ENCODE measurements at places on chromosomes 12 and 14. TPM values are rescaled to one million over a fixed set of nuclear protein-coding genes. Genes with fewer than 3 reads are reported as not detected.

The TRIAP1 gene
- total RNA-seq: 34.3 TPM

- H3K4me1 ChIP-seq: no peaks in the 10 kb centered on the region
- DNase-seq: no peak
- no peaks in the 10 kb centered on the region for H3K36me3 ChIP-seq
These were observed 1316.9 kb upstream of the SEL1L start for GRCh38 chr14:82850576-82850975.

The EPS8 gene
- total RNA-seq: 1.1 TPM

DNA sequence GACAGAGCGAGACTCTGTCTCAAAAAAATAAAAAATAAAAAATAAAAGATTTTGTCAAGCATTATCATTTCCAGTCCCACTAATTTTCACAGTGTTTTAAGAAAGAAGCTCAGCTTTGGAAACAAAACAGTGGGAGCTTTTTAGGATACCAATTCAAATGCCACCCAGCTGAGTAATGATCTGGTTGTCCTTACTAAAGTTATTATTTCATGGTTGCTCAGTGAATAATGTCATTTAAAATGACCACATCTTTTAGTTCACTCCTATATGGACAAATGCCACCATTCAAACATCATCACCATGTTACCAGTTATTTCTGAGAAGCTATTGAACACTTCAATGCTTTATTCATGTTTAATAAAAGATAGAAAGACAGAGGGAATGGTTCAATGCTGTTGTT lies 365.0 kb downstream of the CCER1 start:
- H3K27ac ChIP-seq: no peak overlapping the region
- DNase-seq: no peak
- H3K4me1 ChIP-seq: no peaks in the 10 kb centered on the region
- no peaks in the 10 kb centered on the region for H3K27me3 ChIP-seq

- H3K4me1 ChIP-seq: no peaks in the 10 kb centered on the region
- peaks cover 2% of the 10 kb centered on the region for H3K27me3 ChIP-seq
- H3K36me3 ChIP-seq: no peaks in the 10 kb centered on the region
- H3K27ac ChIP-seq: no peak overlapping the region
- no peak for DNase-seq
These were observed 16.6 kb downstream of the MGP start for GRCh38 chr12:14868916-14869506.

DNA sequence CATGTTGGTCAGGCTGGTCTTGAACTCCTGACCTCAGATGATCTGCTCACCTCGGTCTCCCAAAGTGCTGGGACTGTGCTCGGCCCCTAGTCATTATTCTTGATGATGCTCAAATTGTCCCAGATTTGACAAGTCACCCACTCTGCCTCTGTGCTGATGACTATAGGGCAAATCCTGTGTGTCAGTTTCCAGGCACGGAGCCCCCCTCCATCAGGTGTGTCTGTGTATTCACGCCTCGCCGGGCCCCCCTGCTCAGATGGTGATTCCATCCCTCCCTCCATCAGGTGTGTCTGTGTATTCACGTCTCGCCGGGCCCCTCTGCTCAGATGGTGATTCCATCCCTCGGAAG lies 4.3 kb upstream of the GPR132 start:
- no peak overlapping the region for H3K27ac ChIP-seq
- H3K27me3 ChIP-seq: no peaks in the 10 kb centered on the region
- no peaks in the 10 kb centered on the region for H3K36me3 ChIP-seq
- DNase-seq: no peak
- H3K4me3 ChIP-seq: no peak overlapping the region

DNA sequence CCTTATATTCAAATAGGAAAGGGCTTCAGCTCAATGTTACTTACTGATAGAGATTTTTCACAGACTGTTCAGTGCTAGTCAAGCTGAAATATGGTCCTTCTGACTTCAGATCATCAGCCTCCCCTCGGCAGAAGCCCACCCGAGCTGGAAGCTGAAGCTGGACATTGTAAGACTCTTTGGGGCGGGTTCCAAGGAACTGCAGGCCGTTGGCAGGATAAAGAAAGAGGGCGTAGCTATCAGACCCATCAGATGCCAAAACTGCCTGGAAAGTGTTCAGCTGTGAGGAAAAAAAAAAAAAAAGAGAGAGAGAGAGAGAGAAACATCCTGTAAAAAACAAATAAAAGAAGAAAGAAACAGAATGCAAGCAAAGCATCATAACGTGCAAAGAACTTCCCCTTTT lies 8.8 kb downstream of the NID2 start:
- DNase-seq: no peak
- H3K4me3 ChIP-seq: no peak overlapping the region
- no peaks in the 10 kb centered on the region for H3K4me1 ChIP-seq
- no peaks in the 10 kb centered on the region for H3K36me3 ChIP-seq
- H3K27me3 ChIP-seq: peaks cover 2% of the 10 kb centered on the region

- DNase-seq: no peak
- H3K4me3 ChIP-seq: no peak overlapping the region
- H3K27me3 ChIP-seq: no peaks in the 10 kb centered on the region
- H3K27ac ChIP-seq: no peak overlapping the region
- H3K36me3 ChIP-seq: peaks cover 33% of the 10 kb centered on the region
These were observed 136.7 kb downstream of the GPR135 start for GRCh38 chr14:59328454-59328853.

- no peak overlapping the region for H3K27ac ChIP-seq
- DNase-seq: no peak
- no peak overlapping the region for H3K4me3 ChIP-seq
- H3K4me1 ChIP-seq: no peaks in the 10 kb centered on the region
These were observed 23.8 kb upstream of the SMCO2 start for GRCh38 chr12:27422697-27423096.

The SLC25A21 gene
- not detected for total RNA-seq

GRCh38 chr12:55227643-55228042 lies 6.8 kb downstream of the OR10A7 start:
- H3K4me3 ChIP-seq: no peak overlapping the region
- H3K36me3 ChIP-seq: no peaks in the 10 kb centered on the region
- no peak for DNase-seq
- peaks cover 20% of the 10 kb centered on the region for H3K27me3 ChIP-seq

DNA sequence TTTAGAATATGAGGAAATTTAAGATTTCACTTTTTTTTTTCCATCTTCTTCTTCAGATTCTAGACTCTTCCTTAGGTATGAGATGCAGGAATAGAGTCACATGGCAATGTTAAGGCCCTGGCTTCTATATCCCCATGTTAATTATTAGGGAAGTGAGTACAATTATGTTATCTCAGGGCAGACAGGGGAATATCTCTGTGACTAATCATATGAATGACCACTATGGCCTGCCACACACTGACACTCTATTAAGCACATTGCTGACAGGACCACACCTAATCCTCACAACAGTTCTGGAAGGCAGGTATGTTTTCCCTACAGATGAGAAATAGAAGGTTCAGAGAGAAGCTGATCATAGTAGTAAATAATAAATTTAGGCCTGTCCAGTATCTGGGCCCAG lies 69.4 kb upstream of the PTPRQ start:
- H3K36me3 ChIP-seq: no peaks in the 10 kb centered on the region
- DNase-seq: no peak
- no peak overlapping the region for H3K4me3 ChIP-seq
- H3K27me3 ChIP-seq: no peaks in the 10 kb centered on the region

The IRF2BPL gene
- total RNA-seq: 71.8 TPM

The PLEKHA5 gene
- 4.5 TPM for total RNA-seq

- DNase-seq: no peak
- no peak overlapping the region for H3K27ac ChIP-seq
- H3K4me3 ChIP-seq: no peak overlapping the region
- H3K27me3 ChIP-seq: peaks cover 5% of the 10 kb centered on the region
- peaks cover 3% of the 10 kb centered on the region for H3K4me1 ChIP-seq
These were observed 5.8 kb upstream of the KRT80 start for GRCh38 chr12:52197371-52198231.

The CLEC2D gene
- total RNA-seq: 122 TPM

GRCh38 chr12:8692573-8692972 lies 5.2 kb upstream of the RIMKLB start:
- DNase-seq: no peak
- H3K4me1 ChIP-seq: peaks cover 11% of the 10 kb centered on the region
- H3K27ac ChIP-seq: no peak overlapping the region

The PLEKHG3 gene
- 13.3 TPM for total RNA-seq

The MTRFR gene
- total RNA-seq: 43.2 TPM

The DIO2 gene
- not detected for total RNA-seq

The LRP10 gene
- total RNA-seq: 52.4 TPM

- no peaks in the 10 kb centered on the region for H3K4me1 ChIP-seq
- no peak overlapping the region for H3K27ac ChIP-seq
- no peak overlapping the region for H3K4me3 ChIP-seq
- H3K36me3 ChIP-seq: peaks cover 70% of the 10 kb centered on the region
These were observed 94.5 kb downstream of the DNAI7 start for GRCh38 chr12:25100194-25101091.

GRCh38 chr12:76762601-76762980 lies 1.3 kb upstream of the ZDHHC17 start:
- DNase-seq: no peak
- H3K4me3 ChIP-seq: no peak overlapping the region
- no peaks in the 10 kb centered on the region for H3K36me3 ChIP-seq
- no peaks in the 10 kb centered on the region for H3K27me3 ChIP-seq
- no peak overlapping the region for H3K27ac ChIP-seq

DNA sequence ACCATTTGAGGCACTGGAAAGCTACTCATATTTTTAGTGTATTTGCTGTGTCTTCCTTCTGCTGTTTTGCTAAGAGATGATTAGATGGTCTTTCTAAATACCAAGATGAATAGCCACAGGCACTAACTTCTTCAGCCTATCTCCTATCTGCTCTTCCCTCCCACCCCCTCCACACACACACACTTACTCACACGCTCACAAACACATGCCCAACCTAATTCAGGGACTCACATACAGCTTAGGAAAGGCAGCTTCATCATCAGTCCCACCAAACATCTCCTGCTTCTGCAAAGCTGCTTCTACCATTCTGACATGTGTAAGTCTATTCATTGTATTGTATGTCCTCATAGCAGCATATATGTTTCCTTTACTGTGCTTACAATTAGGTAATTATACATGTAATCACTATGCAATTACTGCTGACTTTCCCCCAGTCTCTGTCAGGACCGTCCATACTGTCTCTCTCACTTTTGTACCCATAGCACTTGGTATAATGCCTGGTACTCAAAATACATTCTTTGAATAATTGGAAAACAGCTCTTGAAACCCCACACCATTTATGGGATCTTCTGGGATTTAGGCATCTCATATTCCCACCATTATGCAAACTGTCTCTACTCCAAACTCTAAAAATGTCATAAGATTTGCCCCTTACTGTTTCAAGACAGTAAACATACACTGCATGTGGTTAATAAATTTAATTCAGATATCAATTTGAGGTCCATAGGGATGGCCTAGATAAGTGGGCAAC lies 83.3 kb upstream of the HIF1A start:
- no peak for DNase-seq
- no peak overlapping the region for H3K4me3 ChIP-seq
- H3K27ac ChIP-seq: no peak overlapping the region
- H3K27me3 ChIP-seq: no peaks in the 10 kb centered on the region
- no peaks in the 10 kb centered on the region for H3K36me3 ChIP-seq

- H3K4me1 ChIP-seq: no peaks in the 10 kb centered on the region
- no peak for DNase-seq
- H3K36me3 ChIP-seq: no peaks in the 10 kb centered on the region
These were observed 1.9 kb downstream of the RTL1 start for GRCh38 chr14:100901391-100902183.

The FSCB gene
- total RNA-seq: not detected

- peaks cover 3% of the 10 kb centered on the region for H3K27me3 ChIP-seq
- H3K4me3 ChIP-seq: no peak overlapping the region
- no peaks in the 10 kb centered on the region for H3K36me3 ChIP-seq
- H3K27ac ChIP-seq: no peak overlapping the region
- DNase-seq: no peak
These were observed 21.2 kb upstream of the HSPB8 start for GRCh38 chr12:119157528-119157927.

- no peak for DNase-seq
- peak overlapping the region; percentile 31 for H3K27ac ChIP-seq
- no peaks in the 10 kb centered on the region for H3K36me3 ChIP-seq
- no peaks in the 10 kb centered on the region for H3K27me3 ChIP-seq
- peaks cover 18% of the 10 kb centered on the region for H3K4me1 ChIP-seq
These were observed 433.6 kb downstream of the ZFP36L1 start for GRCh38 chr14:68359022-68359836.

- H3K27me3 ChIP-seq: no peaks in the 10 kb centered on the region
- no peak overlapping the region for H3K4me3 ChIP-seq
- no peaks in the 10 kb centered on the region for H3K36me3 ChIP-seq
- H3K27ac ChIP-seq: no peak overlapping the region
- H3K4me1 ChIP-seq: no peaks in the 10 kb centered on the region
These were observed 249.9 kb upstream of the FLRT2 start for GRCh38 chr14:85280074-85280473.

DNA sequence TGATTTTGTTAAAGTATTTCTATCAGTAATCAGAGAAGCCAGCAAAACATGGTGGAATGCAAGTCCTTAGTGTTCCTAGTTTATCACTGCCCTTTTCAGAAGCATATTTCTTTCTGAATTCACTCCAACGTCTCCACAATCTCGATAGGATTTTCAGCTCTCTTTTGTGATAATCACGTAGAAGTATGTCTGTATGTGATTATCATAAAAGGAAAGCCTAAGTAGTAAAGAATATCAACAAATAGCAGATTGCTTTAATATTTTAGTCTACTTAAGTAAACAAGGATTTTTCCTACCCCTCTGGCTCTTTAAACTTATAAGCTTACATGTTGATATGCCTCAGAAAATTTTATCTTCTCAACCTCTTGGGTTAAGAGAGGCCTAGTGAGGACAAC lies 147.4 kb upstream of the NUDT4 start:
- no peaks in the 10 kb centered on the region for H3K4me1 ChIP-seq
- H3K27me3 ChIP-seq: no peaks in the 10 kb centered on the region
- no peaks in the 10 kb centered on the region for H3K36me3 ChIP-seq
- H3K27ac ChIP-seq: no peak overlapping the region

GRCh38 chr14:103910262-103910935 lies 17.9 kb upstream of the TDRD9 start:
- H3K27me3 ChIP-seq: no peaks in the 10 kb centered on the region
- H3K27ac ChIP-seq: peak overlapping the region; percentile 62
- peaks cover 33% of the 10 kb centered on the region for H3K36me3 ChIP-seq
- DNase-seq: peak; percentile 57
- H3K4me1 ChIP-seq: peaks cover 24% of the 10 kb centered on the region

DNA sequence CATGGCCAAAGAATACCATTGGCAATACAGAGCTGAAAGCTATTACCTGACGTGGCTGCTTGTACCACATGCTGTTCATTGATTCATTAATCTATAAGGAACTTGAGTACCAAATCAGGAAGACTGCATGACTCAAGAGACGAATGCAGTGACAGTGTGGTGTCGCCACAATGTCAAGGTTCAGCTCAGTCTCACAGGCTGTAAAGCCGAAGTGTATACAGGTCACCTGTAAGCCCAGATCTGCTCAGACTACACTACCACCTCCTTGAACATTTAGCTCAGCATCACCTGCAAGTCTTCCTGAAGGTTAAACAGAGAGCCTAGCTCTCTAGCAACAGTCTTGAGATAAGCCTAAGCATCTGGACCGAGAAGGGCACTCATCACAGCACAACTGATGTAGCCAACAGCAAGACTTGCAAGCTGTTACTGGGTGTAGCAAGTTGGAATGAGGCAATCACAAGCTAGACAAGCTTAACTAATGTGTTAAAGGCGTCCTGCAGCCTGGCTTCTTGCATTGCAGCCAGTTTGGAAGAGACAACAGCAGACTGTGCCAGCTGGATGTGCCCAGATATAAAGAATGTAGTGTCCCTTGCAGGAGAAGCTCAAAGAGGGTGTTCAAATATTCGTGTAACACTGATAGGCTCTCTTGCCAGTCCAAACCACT lies 21.0 kb downstream of the TMTC1 start:
- no peak overlapping the region for H3K4me3 ChIP-seq
- no peaks in the 10 kb centered on the region for H3K36me3 ChIP-seq
- DNase-seq: no peak
- no peaks in the 10 kb centered on the region for H3K4me1 ChIP-seq
- H3K27me3 ChIP-seq: no peaks in the 10 kb centered on the region

The KIF5A gene
- 0.39 TPM for total RNA-seq
